ENCODE measurements at places on chromosomes 5 and 9.

GRCh38 chr5:14009575-14009974 is 65.1 kb upstream of the DNAH5 start:
- no peak for DNase-seq

- no peak for DNase-seq
Measured at GRCh38 chr9:6305954-6306563, 22.1 kb upstream of the TPD52L3 start.

GRCh38 chr5:76535577-76535976 is 87.6 kb downstream of the F2RL2 start:
- DNase-seq: no peak

- DNase-seq: no peak
Measured at GRCh38 chr9:84691634-84692033, 22.1 kb downstream of the NTRK2 start.

DNA sequence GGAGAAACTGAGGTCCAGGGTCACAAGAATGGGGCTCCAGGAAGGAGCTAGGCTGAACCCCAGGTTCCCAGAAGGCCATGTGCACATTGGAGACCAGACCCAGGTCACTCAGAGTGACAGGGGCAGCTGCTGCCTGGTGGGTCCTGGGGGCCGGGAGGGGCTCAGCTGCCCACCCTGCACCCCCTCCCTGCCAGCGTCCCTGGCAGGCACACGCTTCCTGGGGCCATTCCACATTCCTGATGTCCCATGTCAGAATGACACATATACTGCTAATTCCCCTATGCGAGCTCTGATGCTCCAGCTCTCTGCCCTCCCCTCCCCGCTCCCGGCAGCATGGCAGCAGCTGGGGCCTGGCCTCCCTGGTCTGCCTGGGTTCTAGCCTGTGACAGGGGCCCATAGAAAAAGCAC is 14.0 kb downstream of the FGFR4 start:
- DNase-seq: no peak

- no peak for DNase-seq
Measured at GRCh38 chr9:83220730-83221129, 157.8 kb upstream of the RASEF start.

GRCh38 chr5:176784218-176785165 is 25.9 kb upstream of the UNC5A start:
- DNase-seq: no peak

DNA sequence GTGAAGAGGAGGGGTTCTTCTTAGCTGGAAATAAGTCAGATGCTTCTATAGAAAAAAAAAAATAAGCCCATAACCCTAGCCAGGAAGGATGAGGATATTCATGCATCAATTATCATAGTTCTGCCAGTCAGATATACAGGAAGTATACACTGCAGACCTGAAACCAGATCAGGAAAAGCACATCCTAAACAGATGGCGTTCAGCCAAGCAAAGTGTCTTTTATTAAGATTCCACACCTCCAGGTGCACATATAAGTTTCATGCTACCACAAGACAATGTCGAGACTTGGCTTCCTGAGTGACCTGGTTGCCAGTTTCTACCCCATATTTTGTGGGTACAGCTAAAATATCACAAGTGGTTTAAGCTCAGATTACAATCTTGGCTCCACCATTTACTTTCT is 108.3 kb downstream of the CETN3 start:
- DNase-seq: no peak

GRCh38 chr5:151672516-151672915 is 14.2 kb downstream of the SPARC start:
- no peak for DNase-seq

DNA sequence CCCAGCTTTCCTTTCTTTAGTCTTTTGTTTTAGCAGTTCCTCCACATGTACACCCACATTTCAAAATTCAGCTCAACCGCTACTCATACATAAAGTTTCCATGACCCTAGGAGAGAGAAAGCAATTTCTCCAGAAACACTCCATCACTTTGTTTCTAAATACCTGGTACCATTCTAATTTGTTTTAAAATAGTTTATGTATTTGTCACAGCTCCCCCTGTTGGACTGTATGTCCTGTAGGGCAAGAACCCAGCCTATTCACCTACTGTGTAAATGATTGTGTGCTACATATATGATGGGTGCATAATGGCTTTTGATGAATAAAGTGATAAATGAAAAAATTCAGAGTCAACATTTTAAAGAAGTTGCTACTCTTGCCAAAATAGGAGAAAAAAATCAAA is 139.1 kb downstream of the COX7C start:
- DNase-seq: no peak

DNA sequence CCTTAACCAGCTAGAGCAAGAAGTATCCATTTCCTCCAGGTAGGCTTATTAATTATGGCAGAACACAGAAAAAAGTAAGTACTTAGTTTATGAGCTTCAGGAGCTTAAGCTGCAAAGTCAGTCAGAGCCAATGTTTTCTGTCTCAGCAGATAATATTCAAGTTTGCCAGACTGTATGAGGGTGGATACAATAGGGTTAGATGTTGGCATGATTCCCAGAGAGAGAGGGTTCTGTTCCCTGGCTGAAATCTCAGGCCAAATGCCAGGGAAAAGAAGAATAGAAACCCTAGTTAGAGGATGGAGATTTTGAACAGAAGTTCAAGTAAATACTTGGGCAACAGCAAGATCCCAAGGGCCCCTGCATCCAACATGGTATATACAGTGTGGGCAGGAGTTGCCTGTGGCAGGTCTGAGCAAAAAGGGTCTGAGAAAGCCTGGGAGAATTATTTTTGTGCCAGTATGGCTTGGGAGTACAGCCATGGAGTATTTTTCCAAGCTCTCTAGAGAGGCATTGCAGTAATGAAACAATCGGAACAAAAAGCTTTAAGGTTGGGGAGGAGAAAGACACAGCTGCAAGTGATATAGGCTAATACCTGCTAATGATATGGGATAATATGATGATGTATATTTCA is 31.0 kb upstream of the ISOC1 start:
- DNase-seq: no peak

DNA sequence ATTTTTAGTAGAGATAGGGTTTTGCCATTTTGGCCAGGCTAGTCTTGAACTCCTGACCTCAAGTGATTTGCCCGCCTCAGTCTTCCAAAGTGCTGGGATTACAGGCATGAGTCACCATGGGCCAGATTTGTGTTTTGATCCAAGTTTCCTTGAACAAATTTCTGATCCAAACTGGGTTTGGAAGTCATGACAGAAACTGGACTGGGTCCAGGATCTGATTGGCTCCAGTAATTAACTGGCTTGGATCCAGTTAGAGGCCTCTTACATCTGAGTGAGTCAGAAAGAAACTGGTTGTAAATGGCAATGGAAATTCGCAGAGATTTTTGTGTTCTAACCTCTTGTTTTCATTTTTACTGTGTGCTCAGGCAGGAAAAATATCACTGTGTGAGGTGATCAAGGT is 141.6 kb downstream of the SLC25A46 start:
- DNase-seq: no peak

DNA sequence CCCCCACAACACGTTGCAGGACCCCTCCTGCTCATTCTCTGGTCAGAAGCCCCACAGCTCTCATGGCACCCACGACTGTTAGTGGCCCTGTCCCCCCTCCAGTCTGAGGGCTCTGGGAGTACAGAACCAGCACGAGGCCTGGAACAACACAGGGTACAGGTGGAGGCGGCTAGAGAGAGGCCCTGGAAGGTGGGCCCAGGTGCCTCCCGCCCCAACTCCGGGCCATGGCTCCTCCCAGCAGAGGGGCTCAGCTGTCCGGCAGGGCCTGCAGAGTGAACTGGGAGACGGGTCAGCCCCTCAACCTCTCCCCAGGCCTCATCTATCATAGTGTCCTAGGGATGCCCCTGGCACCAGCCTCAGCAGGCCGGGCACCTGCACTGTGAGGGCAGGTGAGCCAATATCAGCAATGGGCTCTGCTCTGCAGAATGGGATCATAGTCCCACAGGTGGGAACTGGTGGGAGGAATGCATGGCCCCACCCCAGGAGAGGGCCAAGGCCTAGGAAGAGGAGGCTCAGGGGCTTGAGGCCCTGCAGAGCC is 58.6 kb downstream of the BARX1 start:
- no peak for DNase-seq

DNA sequence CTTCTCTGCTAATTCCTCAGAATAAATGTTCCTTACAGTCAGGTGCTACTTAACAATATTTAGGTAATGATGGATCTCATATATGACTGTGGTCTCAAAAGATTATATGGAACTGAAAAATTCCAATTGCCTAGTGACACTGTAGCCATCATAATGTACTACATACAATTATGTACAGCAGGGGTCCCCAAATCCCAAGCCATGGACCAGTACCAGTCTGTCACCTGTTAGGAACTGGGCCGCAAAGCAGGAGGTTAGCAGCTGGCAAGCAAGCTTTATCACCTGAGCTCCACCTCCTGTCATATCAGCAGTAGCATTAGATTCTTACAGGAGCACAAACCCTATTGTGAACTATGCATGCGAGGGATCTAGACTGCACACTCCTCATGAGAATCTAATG is 69.6 kb downstream of the NR2F1-AS1 start:
- no peak for DNase-seq

- no peak for DNase-seq
Measured at GRCh38 chr5:143207563-143208364, 195.7 kb downstream of the NR3C1 start.

- DNase-seq: no peak
Measured at GRCh38 chr5:157952374-157952685, 93.4 kb upstream of the CLINT1 start.

DNA sequence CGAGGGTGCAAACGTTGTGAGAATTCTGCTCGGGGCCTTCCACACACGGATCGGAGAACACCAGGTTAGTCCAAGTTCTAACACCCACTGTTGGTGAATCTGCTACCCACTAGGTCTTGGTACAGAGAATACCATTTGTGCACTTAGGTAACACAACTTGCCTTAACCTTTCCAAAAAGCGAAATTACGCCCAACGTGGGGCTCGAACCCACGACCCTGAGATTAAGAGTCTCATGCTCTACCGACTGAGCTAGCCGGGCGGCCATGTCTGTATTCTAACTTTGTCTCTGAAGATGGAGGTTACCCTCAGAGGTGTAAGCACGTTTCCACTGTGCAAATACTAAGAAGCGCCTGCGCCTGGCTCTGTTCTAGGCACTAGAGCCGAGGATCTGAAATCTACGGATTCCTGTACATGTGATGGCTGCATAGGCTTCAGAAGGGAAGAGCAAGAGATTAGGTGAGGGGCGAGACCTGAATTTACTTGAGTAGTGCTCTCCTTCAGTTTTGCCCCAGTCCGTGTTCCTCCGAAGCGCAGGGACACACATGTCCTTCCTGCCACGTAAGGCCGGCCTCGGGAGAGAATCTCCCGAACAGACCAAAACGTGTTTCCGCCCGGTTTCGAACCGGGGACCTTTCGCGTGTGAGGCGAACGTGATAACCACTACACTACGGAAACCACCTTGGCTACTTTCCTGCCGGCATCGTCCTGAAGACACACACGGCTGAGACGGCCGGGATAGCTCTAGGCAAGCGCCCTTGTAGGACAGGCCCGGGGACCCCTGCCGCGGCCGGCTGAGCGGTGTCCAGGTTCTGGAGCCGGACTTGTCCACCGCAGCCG is 1.1 kb upstream of the TRIM41 start:
- no peak for DNase-seq

GRCh38 chr5:133944263-133945185 is 23.9 kb downstream of the C5orf15 start:
- peak; percentile 25 for DNase-seq

DNA sequence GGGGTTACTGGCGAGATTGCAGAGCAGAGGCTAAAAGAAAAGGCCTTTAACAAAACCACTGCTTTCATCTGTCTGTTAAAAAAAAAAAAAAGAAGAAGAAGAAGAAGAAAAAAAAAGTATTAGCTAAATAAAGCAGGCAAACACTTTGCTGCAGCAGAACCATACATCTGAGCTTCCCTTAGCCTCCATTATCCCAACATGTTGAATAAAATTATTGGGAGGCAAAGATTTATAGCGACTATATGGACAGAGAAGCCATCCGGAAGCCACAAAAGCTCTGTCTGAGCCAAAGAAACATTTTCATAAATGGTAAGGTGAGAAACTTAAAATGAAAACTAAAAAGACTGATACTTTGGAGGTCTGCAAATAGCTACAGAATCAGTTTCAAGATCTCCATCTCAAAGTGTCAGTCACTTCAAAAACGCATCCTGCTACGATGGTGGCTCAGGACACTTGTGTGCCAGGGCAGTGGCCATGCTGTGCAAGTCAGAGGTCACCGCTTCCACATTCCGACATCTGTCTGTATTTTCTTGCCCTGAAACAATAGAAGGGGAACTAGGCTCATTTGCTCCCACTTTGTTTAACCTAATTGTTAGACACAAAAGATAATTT is 9.6 kb downstream of the EFNA5 start:
- no peak for DNase-seq

DNA sequence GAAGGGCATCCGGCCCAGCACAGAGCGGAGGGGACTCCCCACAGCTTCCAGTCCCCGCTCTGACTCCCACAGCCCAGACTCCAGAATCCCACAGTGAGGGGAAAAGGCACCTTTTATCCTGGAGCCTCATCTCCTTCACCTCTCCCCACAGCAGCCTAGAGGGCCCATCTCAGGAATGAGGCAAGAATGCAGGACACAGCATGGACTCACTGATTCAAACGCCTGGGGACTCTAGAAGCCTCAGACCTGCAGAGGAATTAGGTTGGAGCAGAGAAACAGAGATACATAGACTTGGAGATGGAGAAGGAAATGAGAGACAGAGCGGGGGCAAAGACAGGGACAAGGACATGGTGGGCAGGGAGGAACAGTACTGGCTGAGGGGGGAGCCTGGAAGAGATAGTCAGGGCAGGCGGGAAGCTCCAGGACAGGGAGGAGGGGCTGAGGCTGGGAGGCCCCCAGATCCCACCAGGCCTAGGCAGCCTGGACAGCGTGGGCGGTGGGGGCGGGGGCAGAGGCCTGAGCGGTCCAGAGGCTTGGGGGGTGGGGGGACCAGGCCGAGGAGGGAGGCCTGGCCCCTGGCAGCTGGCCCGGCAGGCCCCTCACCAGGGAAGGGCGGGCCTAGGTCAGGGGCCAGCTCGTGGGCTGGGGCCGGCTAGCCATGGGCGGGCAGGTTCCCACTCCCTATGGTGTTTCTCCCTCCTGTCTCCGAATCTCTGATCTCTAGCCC is 15.8 kb downstream of the CNTFR start:
- no peak for DNase-seq

- no peak for DNase-seq
Measured at GRCh38 chr5:135332519-135333150, 66.4 kb downstream of the MACROH2A1 start.

DNA sequence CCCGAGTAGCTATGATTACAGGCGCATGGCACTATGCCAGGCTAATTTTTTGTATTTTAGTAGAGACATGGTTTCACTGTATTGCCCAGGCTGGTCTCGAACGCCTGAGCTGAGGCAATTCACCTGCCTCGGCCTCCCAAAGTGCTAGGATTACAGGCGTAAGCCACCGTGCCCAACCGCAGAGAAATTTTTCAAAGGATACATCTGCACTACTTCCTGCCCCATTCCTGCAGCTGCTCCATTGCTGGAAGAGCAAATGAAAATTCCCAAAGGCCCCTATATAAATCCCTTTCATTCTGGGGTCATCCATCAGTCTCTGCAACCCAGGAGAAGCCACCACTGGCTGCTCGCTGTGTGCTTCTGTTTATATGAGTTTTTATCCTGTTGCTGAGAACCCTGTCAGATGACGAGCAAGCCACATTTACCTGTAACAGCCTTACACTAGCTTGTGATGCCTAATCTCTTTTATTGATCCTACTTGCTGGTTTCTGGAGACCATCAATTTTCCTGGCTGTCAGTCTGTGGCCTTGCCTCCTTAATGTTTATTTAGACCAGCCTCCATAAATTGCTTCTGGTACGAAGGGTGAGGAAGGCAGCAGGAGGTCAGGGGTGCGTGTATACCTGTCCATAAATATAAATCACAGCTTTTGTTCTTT is 925.3 kb downstream of the TLE4 start:
- no peak for DNase-seq
